ENCODE measurements at places on chromosomes 13 and 19.
A peak's percentile ranks its signal among the peaks of the same experiment; 100 is the strongest.

- no peak for DNase-seq
Observed at GRCh38 chr13:76225815-76226489, 589.8 kb downstream of the LMO7 start.

DNA sequence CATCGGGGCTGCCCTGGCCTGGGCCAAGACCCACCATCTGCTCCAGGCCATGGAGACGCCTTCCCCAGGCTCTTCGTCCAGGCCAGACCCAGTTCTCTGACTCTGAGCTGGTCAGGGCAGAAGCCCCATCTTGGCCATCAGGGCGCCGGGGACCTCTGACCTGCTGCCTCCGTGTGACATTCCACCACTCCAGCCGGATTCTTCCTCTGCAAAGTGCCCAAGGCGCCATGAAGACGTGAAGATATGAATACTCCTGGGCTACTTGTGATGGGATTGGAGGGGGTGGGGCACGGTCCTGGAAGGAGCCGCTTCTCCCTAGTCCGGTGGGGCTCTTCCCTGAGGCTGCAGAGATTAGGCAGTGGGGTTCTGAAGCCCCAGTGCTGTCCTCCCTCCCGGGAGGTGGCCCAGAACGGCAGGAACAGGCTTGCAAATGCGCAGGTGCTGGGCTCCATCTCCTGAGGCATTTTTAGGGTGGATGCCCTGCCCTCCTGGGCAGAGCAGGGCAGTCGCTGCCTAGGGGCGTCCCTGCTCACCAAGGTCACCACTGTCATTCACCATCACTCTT is 26.0 kb upstream of the SLC7A10 start:
- no peak for DNase-seq

DNA sequence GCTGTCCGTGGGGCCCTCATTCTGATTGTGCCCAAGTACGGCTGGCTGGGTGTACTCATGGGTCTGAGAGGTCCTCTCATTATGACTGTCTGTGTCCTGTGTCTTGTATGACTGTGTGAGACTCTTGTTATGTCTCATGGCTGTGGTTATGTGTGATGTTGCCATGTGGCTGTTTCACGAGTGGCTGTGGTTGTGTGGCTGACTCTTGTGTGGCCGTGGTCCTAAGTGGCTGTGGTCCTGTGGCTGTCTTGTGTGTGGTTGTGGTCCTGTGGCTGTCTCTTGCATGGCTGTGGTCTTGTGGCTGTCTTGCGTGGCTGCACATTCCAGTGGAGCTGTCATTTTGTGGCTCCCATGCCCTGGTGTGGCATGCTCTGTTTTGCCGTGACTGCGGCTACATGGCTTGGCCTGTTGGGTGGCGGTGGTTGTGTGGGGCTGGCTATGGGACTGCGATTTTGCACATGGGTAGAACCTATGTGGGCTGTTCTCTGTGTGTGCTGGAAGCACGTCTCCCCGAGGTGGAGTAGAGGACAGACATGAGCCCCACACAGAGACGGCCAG is 2.5 kb downstream of the LYL1 start:
- DNase-seq: no peak

DNA sequence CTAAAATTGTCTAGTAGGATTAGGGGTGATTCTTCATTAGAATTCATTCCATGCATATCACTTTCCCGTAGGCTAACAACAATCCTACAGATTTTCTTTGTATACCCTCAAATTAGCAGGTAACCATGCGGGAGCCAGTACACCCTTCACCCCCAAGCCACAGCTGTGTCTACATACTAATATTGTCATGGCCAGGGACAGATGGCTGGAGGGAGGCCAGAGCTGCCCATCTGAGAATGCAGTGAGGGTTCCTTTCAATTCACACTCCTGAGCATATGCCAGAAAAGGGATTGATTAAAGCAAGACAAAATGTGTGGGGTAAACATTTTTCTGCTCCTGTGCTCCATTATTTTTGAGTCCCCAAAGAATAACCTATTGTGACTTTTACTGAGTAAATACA is 68.9 kb downstream of the FREM2 start:
- DNase-seq: no peak

- DNase-seq: no peak
Observed at GRCh38 chr19:39939556-39939955, 5.1 kb upstream of the FCGBP start.

GRCh38 chr13:51305271-51305967 is 34.1 kb upstream of the SERPINE3 start:
- DNase-seq: no peak

DNA sequence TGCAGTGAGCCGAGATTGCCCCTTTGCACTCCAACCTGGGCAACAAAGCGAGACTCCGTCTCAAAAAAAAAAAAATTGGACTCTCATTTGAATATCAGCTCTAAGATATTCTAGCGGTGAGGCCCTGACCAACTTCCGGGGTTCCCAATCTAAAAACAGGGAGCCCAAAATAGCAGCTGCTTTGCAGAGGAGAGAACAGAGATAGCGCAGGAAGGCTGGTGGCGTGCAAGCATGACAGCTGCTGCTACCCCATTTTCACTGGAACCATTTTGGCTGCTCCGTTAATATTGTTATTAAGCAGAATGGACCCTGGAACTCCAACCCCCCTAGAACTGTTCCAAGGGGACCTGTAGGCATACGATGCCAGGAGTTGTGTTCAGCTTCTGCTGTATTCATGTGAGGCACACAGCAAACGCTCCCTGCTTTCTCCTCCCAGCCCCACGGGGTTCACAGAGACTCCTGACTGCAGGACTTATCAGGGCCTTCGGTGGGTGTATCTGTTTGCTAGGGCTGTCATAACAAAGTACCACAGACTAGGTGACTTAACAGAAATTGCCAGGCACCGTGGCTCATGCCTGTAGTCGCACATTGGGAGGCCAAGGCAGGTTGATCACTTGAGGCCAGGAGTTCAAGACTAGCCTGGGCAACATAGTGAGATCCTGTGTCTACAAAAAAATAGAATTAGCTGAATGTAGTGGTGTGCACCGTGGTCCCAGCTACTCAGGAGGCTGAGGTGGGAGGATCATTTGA is 11.5 kb downstream of the STXBP2 start:
- DNase-seq: no peak

GRCh38 chr19:13104360-13104847 is 1.7 kb upstream of the LYL1 start:
- peak; percentile 97 for DNase-seq

- DNase-seq: no peak
Observed at GRCh38 chr13:113187263-113187669, 21.2 kb downstream of the PCID2 start.

GRCh38 chr13:23620211-23620610 is 50.0 kb downstream of the TNFRSF19 start:
- DNase-seq: no peak

GRCh38 chr13:24564881-24565280 is 52.3 kb upstream of the PARP4 start:
- DNase-seq: no peak

- no peak for DNase-seq
Observed at GRCh38 chr19:9857920-9858746, 23.0 kb downstream of the PIN1 start.

DNA sequence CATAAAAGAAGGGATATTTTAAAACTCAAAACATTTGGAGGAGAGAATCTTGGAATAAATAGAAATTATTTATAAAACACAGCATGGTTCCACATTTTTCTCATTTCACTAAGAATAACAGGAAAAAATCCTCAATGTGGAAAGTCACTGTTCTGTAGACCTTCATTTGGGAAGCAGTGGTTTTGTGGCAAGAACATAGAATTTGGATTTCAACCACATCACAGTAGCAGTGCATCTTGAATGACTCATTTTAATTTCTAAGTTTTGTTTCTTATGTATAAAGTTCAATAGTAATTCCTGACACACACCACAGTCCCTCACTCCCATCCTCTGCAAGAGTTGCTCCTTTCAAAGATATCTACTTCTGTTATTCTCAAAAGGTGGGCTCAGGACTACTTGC is 264.0 kb downstream of the ENOX1 start:
- DNase-seq: no peak

DNA sequence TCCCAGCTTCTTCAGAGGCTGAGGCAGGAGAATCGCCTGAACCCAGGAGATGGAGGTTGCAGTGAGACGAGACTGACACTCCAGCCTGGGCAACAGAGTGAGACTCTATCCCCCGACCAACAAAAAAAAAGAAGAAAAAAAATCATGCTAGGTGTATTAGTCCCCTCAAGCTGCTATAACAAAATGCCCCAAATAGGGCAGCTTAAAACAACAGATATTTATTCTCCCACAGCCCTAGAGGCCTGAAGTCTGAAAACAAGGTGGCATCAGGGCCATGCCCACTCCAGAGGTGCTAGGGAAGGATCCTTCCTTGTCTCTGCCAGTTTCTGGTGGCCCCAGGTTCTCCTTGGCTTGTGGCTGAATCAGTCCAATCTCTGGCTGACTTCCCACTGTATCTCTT is 8.6 kb upstream of the EHD2 start:
- no peak for DNase-seq

GRCh38 chr19:42468273-42468796 is 25.6 kb upstream of the CXCL17 start:
- no peak for DNase-seq

GRCh38 chr19:17086120-17086519 is 10.5 kb downstream of the MYO9B start:
- DNase-seq: no peak

- DNase-seq: no peak
Observed at GRCh38 chr13:114112231-114112825, 20.1 kb downstream of the RASA3 start.

DNA sequence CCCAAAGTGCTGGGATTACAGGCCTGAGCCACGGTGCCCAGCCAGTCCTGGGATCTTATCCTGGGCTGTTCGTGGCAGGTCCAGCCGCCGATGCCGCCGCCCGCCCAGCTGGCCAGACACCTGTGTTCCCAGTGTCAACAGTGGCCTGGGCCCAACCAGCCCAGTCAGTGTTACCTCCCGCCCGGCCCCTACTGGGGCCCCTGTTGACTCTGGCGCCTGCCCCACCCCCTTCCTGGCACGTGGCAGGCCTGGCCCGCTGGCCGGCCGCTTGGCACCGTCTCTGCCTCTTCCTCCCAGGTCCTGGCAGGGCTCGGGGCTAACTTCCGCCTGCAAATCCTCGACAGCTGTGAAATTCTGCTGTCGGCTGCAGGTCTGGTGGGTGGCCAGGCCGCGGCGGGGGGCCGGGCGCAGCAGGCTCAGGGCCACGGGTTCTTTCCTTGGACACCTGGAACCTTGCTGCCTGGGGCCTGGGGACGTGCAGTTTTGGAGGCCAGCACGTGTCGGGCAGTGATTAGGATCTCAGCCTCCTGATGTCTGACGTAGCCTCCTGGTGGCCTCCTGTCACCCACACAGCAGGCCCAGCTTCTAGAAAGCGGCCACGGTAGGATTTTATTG is 9.1 kb downstream of the ARID3A start:
- no peak for DNase-seq

DNA sequence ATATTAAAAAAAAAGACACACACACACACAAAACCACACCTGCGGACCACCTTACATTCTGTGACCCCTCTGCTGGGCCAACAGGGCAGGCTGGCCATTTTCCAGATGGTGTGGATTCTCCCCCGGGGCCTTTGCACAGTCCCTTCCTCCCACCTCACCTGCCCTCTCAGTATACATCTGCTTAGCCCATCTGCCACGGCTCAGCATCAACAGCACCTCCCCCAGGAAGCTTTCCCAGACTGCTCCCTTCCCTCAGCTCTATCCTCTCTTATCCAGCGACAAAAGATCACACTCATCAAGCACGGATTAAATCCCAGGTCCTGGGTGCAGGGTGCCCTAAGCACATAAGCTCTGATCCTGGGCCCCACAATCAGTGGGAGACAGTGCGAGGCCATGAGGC is 4.5 kb downstream of the ZNF787 start:
- DNase-seq: no peak

DNA sequence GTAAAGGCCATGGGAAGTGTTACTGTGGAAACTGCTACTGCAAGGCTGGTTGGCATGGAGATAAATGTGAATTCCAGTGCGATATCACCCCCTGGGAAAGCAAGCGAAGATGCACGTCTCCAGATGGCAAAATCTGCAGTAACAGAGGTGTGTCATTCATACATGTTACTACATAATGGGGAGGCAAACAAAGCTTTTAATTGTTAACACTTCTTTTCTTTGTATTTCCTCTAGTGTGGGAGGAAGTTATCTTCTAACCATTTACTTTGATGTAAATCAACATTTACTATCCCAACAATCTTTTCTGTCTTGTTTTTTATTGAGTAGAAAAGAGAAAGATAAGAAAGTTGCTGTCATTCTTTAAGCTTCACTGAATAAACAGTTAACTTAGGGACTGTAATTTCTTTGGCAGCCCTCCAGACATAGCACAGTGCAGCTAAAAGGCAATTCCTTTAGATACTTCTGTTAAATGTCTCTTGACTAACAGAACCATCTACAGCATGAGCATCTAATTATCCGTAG is 126.9 kb downstream of the ITGBL1 start:
- no peak for DNase-seq

- no peak for DNase-seq
Observed at GRCh38 chr19:39501340-39501739, 2.6 kb downstream of the DLL3 start.

DNA sequence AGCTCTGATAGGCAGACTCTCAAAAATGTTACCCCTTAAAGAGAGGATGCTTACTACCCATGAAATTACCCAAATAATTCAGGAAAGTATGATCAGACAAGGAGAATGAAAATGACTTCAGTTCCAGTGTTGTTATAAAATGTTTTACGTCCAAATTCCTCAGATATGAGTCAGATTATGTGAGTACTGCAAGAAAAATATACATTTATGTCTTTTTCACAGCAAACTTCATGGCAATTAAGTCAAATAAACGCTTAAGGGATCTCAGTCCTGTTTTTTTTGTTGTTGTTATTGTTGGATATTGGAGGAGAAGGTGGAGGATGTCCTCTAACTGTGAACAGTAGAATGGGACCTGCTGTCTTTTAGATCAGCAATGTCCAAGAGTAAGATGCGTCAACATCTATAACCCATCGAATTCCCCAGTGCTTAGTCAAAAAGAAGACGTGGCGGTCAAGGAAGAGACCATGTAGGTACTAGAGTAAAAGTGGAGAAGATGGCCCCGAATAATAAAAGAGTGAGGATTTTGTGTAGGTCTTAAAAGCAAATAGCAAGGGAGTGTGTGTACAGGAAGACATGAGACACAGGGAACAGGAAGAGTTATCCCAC is 215.4 kb upstream of the IRS2 start:
- no peak for DNase-seq

DNA sequence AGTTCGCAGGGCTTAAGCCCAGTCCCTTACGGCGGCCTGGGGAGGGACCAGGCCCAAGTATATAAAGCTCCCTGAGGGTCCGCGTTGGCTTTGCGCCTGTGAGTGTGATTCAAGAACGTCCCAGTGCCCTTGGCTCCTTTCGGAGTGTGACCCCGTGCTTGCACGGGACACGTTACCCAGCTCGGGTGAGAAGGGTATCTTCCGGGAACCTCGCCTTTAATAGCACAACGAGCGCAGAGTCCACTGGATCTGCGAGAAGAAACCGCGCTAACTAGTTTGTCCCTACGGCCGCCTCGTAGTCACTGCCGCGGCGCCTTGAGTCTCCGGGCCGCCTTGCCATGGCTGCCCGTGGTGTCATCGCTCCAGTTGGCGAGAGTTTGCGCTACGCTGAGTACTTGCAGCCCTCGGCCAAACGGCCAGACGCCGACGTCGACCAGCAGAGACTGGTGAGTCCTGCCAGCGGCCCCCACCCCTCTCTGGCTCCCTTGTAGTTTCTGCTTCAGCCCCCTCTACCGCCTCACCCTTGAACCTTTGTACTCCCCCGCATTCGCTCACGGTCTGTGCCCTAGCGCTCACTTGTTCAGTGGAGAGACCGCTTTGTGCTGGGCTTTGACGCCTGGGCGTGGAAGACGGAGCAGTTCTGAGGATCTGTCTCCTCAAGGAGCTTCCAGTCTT is at the start of gene DNAJC15:
DNAJC15 (plus strand) TSS at position 298 of the 675 bp plus-strand sequence; CDS start at position 339, 41 bp downstream.
- no peak for DNase-seq

GRCh38 chr19:13684021-13684420 is 80.3 kb upstream of the MRI1 start:
- no peak for DNase-seq
